ENCODE measurements at places on chromosomes 16 and 17. TPM values are rescaled to one million over a fixed set of nuclear protein-coding genes. Genes with fewer than 3 reads are reported as not detected.

The TNK1 gene
- 1.2 TPM for total RNA-seq

The ASIC2 gene
- total RNA-seq, result 1.1 TPM

The FBXO31 gene
- total RNA-seq, result 15.0 TPM

The TNFRSF13B gene
- not detected for total RNA-seq

The TPSD1 gene
- total RNA-seq, result 1.1 TPM

The GRB2 gene
- total RNA-seq, result 63.1 TPM

The NPIPA3 gene
- 3.0 TPM for total RNA-seq

The CDH16 gene
- not detected for total RNA-seq

The SAMD14 gene
- 2.2 TPM for total RNA-seq

The ODAD4 gene
- total RNA-seq, result 1.4 TPM

The PERCC1 gene
- total RNA-seq, result not detected

The RMI2 gene
- total RNA-seq, result 14.3 TPM

The OTOP2 gene
- total RNA-seq, result not detected

The AANAT gene
- total RNA-seq, result not detected

The SCN4A gene
- 1.6 TPM for total RNA-seq

The NGFR gene
- total RNA-seq, result 11.7 TPM

The FSCN2 gene
- total RNA-seq, result 0.69 TPM

The ENPP7 gene
- total RNA-seq, result not detected

The SNF8 gene
- total RNA-seq, result 31.7 TPM

The SLFN13 gene
- 9.5 TPM for total RNA-seq

The HSF5 gene
- 0.26 TPM for total RNA-seq

The ZNF385C gene
- 1.2 TPM for total RNA-seq

The KRTAP4-9 gene
- not detected for total RNA-seq

The CCL11 gene
- 1.7 TPM for total RNA-seq

The TNRC6C gene
- total RNA-seq, result 17.8 TPM

The TMEM114 gene
- total RNA-seq, result not detected

The THRA gene
- 35.5 TPM for total RNA-seq

The ADORA2B gene
- total RNA-seq, result 5.9 TPM

The SOCS3 gene
- total RNA-seq, result 16.5 TPM

The COTL1 gene
- 31.8 TPM for total RNA-seq

The BBS2 gene
- total RNA-seq, result 83.1 TPM

The CD300E gene
- total RNA-seq, result 0.42 TPM

The GNGT2 gene
- total RNA-seq, result 0.42 TPM

The PDILT gene
- total RNA-seq, result not detected

The PPP1R1B gene
- 5.1 TPM for total RNA-seq

The CMTM1 gene
- total RNA-seq, result 3.1 TPM

The MAP3K14 gene
- total RNA-seq, result 2.9 TPM

The CDRT15L2 gene
- total RNA-seq, result not detected

The NPTX1 gene
- total RNA-seq, result 1.4 TPM

The ORC6 gene
- 10.1 TPM for total RNA-seq

The C17orf78 gene
- not detected for total RNA-seq

The CACNG5 gene
- not detected for total RNA-seq

The SCO1 gene
- total RNA-seq, result 20.5 TPM

The MYH13 gene
- total RNA-seq, result 0.05 TPM

The SLC6A2 gene
- total RNA-seq, result 10.5 TPM

The NPB gene
- 0.69 TPM for total RNA-seq

The HIC1 gene
- 31.4 TPM for total RNA-seq

The ANKFN1 gene
- total RNA-seq, result 8.0 TPM

The KRTAP29-1 gene
- not detected for total RNA-seq

The SLFN14 gene
- 0.48 TPM for total RNA-seq

The SPEM2 gene
- total RNA-seq, result not detected

The PRR14 gene
- total RNA-seq, result 6.9 TPM

The VAT1L gene
- 33.2 TPM for total RNA-seq

The CHST5 gene
- total RNA-seq, result not detected

The PDIA2 gene
- total RNA-seq, result 1.1 TPM

The HBM gene
- 14.8 TPM for total RNA-seq

The CDRT15 gene
- not detected for total RNA-seq

The RNF222 gene
- not detected for total RNA-seq

The NPIPA7 gene
- total RNA-seq, result 7.7 TPM

The KCNJ16 gene
- total RNA-seq, result 0.11 TPM

All from urinary bladder (tissue), 4 donors.